Iris pigment epithelial cell (primary cell): ENCODE measurements at places on chromosomes 2 and 18.

DNA sequence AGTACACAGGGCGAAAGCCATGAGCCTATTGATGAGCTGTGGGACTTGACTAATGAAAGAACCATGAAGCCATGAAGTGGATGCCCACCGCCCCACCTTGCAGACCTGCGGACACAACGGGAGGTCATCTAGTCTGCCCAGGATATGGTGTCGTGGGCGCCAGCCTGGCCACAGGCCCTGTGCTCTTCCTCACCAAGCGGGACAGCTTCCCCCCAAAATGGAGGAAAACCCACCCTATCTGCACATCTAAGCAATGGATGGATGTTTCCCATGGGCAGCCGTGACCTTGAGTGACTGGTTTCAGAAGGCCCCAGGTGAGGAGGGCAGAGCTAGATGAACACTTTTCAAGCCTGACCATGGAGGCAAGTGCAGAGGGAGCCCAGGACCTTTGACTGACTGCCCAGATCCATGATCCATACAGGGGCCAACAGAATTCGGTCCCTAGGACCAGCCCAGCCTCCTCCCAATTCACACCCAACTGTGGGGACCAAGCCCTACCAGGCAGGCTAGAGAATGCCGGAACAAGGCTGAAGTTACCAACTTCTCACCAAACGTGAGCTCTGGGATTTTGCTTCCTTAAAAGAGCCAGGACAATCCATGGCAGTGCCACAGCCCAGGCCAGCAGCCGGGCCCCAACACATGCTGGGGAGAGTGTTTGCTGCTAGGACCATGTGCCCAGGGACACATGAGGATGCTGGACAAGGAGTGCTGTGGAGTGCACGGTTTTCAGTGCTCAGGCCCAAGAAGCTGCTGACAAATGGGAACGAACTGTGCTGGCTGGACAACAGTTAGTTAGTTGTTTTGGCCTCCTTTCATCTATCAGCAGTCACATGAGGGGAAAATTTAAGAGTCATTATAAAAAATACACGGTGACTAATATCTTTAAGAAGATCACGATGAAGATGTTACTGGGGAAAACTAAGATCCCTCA lies 249.4 kb downstream of the HDAC4 start:
- no peak for DNase-seq

- DNase-seq = peak; percentile 81
Measured at GRCh38 chr2:174341293-174341994, 6.7 kb downstream of the SP9 start.

DNA sequence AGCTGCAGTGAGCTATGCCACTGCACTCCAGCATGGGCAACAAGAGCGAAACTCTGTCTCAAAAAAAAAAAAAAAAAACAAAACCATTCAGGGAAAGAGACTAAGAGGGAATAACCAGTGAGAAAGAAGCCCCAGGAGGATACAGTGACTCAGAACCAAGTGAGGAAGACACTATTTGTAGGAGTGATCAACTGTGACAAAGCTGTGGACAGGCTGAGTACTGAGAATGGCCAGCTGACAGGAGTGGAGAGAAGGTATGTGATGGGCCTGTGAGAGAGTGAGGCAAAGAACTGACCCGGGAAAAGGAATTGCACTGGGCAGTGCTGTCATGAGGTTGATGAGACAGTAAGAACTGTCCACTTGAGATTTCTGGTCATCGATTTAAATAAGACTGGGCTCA lies 6.7 kb upstream of the LCT start:
- DNase-seq = no peak

DNA sequence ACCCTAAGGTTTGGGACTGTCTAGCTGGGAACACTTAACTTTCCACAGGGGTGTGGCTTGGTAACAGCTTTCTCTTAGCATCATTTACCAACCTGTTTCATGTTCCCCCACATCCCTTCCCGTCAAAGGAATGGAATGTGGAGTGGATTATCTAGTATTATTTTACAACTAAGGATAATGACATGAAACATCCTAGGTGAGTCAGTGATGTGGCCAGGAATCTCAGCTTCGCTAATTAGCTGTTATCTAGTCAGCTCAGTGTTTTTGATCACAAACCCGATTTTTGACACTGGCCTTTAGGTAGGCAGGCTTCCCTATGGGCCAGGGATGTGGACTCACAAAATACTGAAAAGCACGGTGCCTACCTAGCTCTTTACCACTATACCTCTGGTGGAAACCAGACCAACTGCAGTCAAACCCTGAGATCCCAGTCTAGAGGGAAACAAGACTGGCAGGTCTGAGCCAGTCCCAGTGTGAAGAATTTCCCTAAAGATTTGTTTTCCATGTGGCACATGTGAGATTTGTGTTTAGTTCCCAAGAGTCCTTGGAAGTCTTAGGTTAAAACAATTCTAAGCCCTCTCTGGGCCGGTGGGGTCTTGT lies 2.8 kb upstream of the NRP2 start:
- no peak for DNase-seq

DNA sequence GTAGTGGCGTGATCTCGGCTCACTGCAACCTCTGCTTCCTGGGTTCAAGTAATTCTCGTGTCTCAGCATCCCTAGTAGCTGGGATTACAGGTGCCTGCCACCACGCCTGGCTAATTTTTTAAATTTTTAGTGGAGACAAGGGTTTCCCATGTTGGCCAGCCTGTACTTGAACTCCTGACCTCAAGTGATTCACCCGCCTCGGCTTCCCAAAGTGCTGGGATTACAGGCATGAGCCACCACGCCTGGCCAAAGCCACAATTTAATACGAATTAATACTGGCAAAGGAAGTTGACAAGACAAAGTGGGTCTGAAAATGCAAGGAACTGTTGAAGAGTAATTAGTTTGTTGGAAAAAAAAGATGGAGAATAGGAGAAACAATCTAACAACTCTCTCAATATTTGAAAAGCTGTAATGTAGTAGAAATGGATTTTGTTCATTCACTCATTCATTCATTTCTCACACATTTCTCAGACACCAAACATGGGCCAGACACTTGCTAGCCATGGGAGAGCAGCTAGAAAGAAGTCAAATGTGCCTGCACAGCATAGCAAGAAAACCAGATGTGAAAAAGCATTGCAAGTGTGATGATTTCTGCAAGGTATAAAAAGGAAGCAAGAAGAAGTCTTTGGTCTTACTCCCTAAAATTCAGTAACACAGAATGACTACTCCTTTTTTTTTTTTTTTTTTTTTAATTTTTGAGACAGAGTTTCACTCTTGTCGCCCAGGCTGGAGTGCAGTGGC lies 39.4 kb upstream of the ATL2 start:
- no peak for DNase-seq
